Smooth muscle cell of the pulmonary artery (primary cell): ENCODE measurements at places on chromosomes 16 and 17. TPM values are rescaled to one million over a fixed set of nuclear protein-coding genes. Genes with fewer than 3 reads are reported as not detected.

Gene GINS3
- total RNA-seq: 1.9 and 2.0 TPM in 2 replicates

Gene KRT16
- 1.3 and 2.9 TPM in 2 replicates for total RNA-seq

Gene PRAC1
- not detected in 2 replicates for total RNA-seq

Gene CRISPLD2
- total RNA-seq: 1.2 and 38.1 TPM in 2 replicates

Gene CDK3
- total RNA-seq: 2.3 and 3.4 TPM in 2 replicates

Gene KRT15
- 0.13 and 2.8 TPM in 2 replicates for total RNA-seq

Gene ITGAL
- total RNA-seq: 0.17 TPM in 1 of 2 replicates, not detected in the other

Gene GPR139
- total RNA-seq: not detected in 2 replicates

Gene HBA1
- total RNA-seq: not detected in 2 replicates

Gene GAST
- total RNA-seq: not detected in 2 replicates

Gene TM4SF5
- not detected in 2 replicates for total RNA-seq

Gene HSD11B2
- 0.20 TPM in 1 of 2 replicates, not detected in the other for total RNA-seq

Gene CBX8
- total RNA-seq: 2.3 and 2.8 TPM in 2 replicates

Gene NPIPB8
- 0.13 and 0.52 TPM in 2 replicates for total RNA-seq

Gene SP6
- total RNA-seq: 0.07 and 0.23 TPM in 2 replicates

Gene TBX4
- total RNA-seq: 0.07 TPM in 1 of 2 replicates, not detected in the other

Gene AANAT
- not detected in 2 replicates for total RNA-seq

Gene TNFSF12
- 21.6 and 23.8 TPM in 2 replicates for total RNA-seq

Gene PALB2
- 6.3 and 8.3 TPM in 2 replicates for total RNA-seq

Gene LIG3
- 42.1 and 50.2 TPM in 2 replicates for total RNA-seq

Gene TBC1D3L
- total RNA-seq: 2.7 and 8.2 TPM in 2 replicates

Gene NLGN2
- total RNA-seq: 23.7 and 28.4 TPM in 2 replicates

Gene OR4D1
- total RNA-seq: not detected in 2 replicates
